K562 (cell line): ENCODE measurements at places on chromosomes 16 and 17.

DNA sequence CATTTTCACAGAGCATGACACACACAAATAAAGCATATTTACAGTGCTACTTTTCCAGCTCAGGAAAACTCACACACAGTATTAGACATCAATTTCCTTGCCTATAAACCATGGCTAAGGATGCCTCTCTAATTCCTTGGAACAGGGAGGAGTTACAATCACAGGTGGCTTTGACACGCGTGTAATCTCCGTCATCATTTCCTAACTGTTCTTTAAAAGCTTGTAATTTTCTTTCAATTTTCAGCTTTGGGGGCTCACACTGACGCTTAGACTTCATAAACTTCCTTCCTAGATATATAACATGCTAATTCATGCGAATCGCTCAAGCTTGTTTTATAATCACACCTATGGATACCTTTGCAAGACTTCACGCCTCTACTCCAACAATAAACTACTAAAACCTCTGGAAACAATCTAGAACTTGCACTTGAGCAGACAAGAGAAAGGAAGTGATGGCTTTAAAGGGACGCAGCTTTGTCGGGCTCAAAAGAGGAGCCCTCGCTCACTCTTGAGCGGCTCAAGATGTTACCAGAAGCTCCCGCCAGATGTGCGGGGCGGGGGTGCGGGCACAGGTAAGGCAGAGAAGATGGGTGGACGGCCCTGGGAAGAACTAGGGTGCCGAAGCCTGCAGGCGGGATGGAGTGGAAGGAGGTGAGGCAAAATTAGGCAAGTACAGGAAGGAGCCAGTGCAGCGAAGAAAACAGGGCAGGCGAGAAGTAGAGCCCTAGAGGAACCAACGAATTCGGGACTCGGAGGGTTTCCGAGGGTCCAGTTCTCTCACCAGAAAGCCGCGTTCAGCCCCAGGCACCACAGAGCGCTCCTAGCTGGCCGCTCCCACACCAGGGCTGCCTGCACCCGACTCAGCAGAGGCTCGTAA is 631 bp downstream of the RETREG3 start:
- DNase-seq: no peak

DNA sequence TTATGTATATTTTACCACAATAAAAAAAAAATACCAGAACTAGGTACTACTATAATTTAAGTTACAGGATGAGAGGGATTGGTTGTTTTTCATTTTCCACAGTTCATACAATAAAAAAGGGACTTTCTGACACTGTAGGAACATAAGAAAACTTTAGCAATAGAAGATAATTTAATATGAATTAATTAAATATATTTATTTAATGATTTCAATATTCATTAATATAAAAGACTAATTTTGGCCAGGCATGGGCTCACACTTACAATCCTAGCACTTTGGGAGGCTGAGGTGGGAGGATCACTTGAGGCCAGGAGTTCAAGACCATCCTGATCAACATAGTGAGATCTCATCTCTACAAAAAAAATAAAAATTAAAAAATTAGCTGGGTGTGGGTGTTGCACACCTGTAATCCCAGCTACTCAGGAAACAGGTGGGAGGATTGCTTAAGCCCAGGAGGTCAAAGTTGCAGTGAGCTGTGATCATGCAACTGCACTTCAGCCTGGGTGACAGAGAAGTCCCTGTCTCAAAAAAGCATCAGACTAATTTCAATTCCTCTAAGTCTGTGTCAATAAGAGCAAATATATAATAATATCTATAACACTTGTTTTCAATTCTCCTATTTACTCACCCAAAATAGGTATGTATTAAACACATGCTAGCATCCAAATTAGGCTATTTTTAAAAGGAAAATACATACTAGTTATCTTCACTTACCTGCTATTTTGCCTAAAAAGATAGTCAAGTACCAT is 79.6 kb downstream of the BRIP1 start:
- no peak for DNase-seq

DNA sequence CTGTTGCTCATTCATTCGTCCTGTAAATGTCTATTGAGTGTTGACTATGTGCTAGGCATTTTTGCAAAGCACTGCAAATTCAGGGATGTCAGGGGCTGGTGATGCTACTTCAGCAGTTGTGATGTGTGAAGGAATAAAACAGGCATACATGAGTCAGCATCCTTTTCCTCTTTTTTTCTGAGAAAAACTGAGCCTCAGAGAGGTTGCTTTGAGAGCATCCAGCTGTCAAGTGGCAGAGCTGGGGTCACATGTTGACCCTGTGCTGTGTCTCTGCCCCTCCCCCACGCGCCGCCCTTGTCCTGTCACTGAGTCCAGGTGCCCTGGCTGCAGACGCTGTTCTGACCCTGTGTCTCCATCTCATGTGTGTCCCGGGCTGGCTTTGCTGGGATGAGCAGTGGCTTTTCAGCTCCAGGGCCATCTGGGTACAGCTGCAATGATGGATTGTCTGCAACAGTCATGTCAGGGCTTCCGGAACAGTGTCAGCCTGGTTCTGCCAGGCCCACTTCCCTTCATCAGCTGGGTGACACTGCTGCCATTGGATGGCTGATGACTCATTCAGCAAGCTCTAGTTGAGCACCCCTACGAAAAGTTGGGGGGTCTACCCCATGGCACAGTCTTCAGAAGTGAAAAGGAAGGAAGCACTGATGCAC is 14.9 kb downstream of the SEC14L5 start:
- DNase-seq: no peak

DNA sequence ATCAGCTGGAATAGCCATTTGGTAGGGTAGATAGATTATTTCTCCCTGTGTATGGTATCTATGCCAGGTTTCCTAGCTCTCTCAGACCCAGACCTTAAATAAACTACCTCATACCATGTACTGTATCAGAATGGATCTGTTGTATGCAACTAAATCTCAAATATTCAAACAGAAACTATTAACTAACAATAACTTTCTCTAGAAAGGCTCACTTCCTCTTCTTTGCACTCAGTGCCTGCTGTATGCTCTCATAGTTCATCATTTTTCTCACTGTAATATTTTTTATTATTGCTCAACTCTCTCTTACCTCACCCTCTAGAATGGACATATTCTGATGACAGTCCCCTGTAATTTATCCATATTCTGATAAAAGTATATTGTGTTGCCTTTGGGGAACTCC is 182.4 kb downstream of the TOX3 start:
- no peak for DNase-seq

DNA sequence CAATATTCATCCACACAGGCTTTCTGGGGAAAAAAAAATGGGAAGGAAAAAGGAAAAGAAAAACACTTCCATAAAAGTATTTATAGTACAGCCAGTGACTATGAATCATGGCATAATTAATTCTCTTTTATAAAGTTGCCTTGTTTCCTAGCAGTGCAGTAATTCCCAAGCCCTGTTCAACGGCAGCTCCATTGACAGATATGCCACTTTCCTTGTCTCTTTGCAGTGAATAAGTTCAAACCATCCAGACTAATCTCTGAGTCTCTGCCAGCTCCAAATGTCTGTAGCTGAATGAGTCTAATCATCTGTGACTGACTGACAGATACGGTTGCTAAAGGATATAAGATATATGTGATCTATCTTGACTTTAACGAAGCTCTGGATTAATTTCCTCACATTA is 52.9 kb upstream of the KCNJ16 start:
- DNase-seq: no peak

DNA sequence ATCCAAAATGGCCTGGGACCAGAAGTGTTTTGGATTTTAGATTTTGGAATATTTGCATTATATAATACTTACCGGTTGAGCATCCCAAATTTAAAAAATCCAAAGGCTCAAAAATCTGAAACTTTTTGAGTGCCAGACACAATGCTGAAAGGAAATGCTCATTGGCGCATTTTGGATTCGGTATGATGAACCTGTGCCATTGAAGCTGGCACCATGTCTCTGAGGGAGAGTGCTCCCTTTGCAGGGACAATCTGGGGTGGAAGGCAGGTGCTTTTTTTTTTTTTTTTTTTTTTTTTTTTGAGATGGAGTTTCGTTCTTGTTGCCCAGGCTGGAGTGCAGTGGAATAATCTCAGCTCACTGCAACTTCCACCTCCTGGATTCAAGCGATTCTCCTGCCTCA is 17.7 kb downstream of the SMTNL2 start:
- no peak for DNase-seq

GRCh38 chr17:2635241-2635640 is 41.8 kb downstream of the PAFAH1B1 start:
- DNase-seq: no peak

- no peak for DNase-seq
Measured at GRCh38 chr17:77208217-77208808, 67.5 kb downstream of the SEC14L1 start.

DNA sequence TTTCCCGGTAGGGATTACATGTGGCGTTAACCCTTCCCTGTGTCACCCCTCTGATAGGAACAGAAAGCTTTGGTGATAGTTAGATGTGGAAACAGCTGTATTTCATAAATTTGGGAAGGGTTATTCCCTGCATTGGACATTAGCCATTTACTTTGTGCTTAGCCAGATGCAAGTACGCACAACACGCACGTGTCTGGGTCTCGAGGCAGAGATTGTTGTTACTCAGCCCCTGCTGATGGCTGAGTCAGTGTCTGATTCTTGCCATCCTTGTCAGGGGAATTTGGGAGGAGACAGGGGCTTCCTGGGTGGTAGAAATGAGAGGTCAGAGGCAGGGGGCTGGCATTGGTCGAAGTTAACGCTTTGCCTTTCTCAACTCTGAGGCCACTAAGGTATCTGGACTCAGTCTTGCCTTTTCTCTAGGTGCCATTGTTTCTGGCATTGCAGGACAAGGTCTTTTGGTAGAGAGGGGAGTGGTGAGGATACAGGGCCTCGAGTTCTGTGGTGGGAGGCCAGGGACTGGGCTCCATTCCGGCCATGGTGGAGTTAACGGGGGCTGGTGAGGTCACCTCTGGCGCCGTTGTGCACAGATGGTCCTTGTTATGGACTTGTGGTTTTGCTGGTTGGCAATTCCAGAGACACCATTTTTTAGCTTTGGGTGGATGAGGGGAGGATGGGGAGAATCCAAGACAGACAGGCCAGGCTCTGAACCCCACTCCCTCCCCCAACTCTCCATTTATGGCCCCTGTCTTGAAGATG is 8.2 kb downstream of the MMP2 start:
- no peak for DNase-seq

- DNase-seq: no peak
Measured at GRCh38 chr17:55580596-55581133, 69.4 kb upstream of the SMIM36 start.

- no peak for DNase-seq
Measured at GRCh38 chr17:17900615-17901520, 64.1 kb upstream of the SREBF1 start.

- DNase-seq: no peak
Measured at GRCh38 chr16:51147776-51148677, 3.0 kb downstream of the SALL1 start.

GRCh38 chr17:15886804-15887203 is 58.1 kb upstream of the ADORA2B start:
- DNase-seq: no peak

DNA sequence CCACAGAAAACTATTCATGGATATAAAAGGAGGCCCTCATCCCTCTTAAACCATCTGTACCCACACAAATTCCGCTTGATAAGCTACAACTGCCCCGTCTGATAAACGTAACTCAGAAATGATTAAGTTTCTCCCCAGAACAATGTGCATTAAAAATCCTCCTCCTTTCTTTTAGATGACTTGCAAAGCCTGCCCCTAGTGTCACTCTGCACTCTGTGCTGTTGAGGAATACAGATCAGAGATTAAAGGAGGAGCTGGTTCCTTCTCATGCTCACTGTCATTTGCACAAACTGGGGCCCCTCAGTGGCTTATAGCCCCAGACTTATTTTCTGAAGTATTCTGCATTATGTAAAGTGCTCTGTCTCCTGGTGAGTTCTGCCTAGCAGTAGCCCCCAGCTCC is 33.3 kb downstream of the CDRT15 start:
- peak; percentile 25 for DNase-seq

DNA sequence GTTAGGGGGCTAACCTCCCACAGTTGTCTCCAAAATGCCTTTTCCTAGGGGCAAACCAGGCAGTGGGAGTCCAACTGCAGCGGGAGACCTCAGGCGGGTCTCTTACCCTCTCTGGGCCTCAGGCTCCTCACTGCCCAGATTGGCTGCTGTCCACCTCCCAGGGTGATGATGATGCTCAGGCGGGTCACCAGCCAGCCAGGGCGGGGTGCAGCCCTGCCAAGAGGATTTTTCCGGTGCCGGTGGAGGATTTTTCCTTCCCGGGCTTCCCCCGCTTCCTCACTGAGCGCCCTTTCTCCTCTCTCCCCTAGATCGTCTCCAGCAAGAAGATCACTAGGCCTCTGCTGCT is 22.8 kb downstream of the CPNE2 start:
- DNase-seq: no peak

GRCh38 chr16:56919099-56919800 is 12.7 kb upstream of the HERPUD1 start:
- DNase-seq: no peak

GRCh38 chr17:29021226-29021625 is 15.4 kb upstream of the SEZ6 start:
- DNase-seq: no peak

DNA sequence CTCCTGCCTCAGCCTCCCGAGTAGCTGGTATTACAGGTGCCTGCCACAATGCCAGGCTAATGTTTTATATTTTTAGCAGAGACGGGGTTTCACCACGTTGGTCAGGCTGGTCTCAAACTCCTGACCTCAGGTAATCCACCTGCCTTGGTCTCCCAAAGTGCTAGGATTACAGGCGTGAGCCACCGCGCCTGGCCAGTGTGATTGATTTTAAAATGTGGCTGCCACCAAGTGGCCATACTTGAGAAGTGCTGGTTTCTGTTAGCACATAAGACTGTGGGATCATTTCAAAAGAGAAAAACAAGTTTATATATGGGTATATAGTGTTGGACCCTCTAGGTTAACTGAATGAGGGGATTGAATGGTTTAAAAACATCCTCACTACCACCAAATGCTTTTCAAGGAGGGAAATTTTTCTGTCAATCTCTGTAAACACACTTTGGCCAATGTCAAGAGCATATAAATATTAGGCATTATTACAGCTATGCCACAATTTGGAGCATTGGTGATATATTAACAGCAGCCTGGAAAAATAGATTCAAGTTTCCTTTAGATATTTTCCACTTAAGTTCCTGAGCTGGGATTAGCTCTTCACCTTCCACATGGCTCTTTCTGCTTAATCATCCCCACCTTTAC is 13.5 kb upstream of the DHRS13 start:
- no peak for DNase-seq

DNA sequence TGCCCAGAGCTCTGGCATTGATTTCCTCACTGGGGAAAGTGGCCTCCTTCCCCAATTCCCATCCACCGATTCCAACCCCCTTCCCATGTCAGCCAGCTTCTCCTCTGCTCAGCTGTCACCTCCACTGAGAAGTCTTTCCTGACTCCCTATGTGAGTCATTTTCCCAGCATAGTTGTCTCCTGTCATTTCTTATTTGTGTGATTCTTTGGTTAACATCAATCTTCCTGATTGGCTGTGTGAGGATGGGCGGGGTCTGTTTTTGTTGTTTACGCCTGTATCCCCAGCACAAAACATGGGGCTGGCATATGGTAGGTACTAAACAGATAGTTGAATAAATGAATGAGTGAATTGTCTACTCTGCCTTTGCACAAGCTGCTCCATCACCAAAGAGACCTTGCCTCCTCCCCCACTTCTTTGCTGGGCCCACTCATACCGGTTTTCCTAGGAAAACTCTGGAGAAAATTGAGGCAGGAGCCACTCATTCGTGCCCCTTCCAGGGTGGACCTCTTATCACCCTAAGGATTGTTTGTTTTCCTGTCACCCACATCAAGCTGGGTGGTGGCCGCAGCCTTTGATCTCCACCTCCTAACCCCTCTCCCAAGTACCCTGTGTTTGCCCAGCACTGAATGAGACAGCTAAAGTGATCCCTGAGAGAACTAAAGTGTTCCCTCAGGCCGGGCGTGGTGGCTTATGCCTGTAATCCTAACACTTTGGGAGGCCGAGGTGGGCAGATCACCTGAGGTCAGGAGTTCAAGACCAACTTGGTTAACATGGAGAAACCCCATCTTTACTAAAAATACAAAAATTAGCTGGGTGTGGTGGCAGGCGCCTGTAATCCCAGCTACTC is 1.2 kb upstream of the GRB7 start:
- peak; percentile 73 for DNase-seq
